Mucosa of descending colon (tissue), 3 donors: ENCODE measurements at places on chromosomes 2 and 18.

DNA sequence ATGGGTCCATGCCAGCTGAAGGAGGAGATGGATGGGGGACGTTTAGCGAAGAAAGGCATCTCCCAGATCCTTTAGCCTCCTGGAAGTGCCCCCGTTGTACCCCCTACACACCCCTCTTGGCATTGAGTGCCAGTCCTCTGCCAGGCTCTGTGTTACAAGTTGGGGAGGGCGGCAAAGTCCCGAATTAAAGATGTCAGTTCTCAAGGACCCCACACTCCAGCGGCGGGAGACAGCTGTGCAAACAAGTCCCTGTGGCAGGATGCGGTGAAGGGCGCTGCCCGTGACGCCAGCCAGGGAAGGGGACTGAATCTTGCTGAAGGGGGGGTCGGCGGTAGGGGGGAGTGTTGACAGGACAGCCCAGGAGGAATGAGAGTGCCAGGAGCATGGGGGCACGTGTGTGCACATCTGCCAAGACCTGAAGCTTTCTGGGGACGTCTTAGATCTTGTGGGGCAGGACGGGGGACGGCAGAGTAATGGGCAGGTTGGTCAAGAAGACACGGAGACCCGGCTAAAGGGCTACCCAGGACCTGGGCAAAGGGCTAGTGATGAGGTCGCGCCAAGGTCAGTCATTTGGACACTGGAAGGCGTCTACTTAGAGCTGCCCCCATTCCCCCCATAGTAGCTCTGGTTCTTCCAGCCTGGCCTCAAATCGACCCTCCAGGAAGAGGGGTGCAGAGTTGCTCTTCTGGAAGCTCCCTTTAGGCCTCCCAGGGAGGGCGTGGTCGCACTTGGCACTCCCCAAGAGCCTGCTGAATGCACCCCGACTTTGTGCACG lies 2.8 kb upstream of the CTDSP1 start:
- peak; percentile 94 for DNase-seq

GRCh38 chr2:1802046-1802445 lies 57.7 kb upstream of the PXDN start:
- no peak for DNase-seq

GRCh38 chr2:118123561-118124232 lies 35.4 kb downstream of the INSIG2 start:
- no peak for DNase-seq

DNA sequence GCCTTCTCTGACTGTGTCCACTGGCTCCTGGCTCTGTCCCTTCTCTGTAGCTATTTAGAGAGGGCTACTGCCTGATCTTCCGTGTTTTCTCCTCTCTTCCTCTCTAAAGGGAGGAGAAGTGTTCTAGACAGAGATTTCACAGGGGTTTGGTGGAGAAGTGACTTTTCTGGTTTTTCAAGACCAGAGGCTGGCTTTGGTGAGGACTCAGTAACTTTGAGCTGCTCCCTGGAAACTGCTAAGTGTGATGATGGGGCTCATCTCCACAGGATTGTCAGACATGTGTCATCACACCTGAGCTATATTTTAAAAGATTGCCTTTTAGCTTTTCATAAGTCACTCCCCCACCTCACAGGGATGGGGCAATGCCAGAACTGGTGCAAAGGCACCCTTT lies 6.2 kb downstream of the MAL start:
- DNase-seq: no peak

DNA sequence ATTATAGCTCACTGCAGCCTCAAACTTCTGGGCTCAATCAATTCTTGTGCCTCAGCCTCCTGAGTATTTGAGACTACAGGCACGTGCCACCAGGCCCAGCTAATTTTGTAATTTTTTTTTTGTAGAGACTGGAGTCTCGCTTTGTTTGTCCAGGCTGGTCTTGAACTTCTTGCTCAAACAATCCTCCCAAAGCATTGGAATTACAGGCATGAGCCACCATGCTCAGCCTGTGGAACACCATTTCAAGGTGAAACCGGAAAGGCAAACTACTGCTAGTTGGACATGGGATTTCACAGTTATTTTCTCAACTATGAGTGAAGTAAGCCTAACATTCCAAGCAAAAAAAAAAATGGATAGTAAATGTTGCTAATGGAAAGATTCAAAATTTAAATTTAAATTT lies 20.9 kb upstream of the TGIF1 start:
- DNase-seq: no peak

DNA sequence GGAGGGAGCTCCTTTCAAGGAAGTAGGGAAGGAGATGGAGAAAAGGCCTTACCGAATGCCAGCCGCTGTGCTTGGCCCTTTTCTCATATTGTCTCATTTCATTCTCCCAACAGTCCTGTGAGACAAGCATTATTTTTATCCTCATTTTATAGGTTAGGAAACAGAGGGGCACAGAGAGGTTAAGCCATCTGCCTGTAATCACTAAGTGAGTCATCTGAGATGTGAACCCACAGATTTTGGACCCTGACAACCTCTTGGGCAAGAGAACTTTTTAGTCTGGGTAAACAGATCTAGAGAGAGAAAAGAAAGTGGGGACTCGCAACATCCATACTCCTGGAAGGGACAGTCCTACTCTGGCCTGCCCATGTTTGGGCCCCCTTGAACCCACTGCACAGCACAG lies 91.7 kb upstream of the LCLAT1 start:
- DNase-seq: no peak

DNA sequence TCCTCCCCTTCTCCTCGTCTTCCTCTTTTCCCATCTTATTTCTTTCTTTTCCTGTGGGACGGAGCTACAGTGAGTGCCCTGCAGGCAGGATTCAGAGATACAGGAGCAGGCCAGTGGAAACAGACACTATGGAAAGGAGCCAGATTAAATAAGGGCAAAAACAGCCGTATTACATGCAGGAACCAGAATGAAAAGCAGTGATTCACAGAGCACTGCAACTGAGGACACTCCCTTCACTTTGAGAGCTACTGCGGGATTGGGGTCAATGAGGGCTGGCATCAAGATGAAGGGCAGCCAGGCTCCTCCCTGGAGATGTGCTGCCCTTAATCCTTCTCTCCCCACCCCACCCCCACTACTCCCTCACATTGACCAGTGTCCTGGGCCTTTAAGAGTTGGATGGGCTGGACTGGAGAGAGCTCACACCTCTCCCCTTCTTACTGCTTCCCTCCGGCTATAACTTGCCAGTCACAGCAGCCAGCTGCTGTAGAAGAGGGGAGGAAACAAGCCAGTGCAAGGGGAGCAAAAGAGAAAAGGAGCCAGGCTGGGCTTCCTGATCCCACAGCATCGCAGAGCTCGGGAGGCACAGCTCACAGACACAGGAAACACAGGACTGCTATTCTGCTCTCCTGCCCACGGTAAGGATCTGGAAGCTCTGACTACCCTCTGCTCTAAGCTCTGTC lies at the start of gene PLCD4:
TSS of gene PLCD4 (plus strand) at position 464 of the 680 bp plus-strand sequence. CDS start 7,841 bp downstream, outside the sequence.
- no peak for DNase-seq

GRCh38 chr2:45583977-45584376 lies 27.1 kb downstream of the SRBD1 start:
- DNase-seq: no peak

DNA sequence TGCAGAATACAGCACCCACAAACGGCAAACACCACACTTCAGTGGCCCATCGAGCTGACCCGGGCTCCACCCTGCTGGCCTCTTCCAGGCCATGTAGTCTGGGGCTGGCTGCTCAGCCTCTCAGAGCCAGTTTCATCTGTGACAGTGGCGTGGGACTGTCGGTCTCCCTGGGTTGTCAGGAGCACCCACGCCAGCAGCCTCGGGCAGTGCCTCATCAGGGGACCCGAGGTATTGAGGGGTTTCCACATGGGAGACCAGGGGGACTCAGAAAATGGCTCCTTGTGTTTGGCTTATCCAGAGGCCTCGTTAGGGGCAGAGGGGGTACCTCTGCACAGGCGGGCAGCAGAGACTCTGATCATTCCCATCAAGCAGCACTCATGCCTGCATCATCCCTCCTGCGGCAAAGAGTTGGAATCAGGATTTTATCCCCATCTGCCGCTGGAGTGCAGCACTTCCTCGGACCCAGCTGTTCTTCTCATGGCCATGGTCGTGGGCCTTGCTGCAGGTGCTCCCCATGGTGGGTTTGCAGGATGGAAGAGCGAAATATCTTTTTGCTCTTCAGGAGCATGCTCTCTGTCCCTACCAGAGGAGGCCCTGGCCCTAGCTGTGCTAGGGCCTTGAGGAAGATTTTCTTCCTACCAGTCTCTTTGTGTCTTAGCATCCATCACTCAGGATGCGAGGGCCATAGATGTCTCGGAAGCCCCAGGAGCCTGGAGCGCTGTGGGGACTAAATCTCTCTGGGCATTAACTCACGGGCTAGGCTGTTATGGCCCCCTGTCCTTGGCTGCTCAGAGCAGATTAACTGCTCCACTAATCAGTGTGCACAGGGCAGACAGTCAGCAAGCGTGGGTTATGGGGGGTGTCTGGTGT lies 100.8 kb downstream of the CLIP4 start:
- no peak for DNase-seq

- DNase-seq: peak; percentile 65
Observed at GRCh38 chr18:62329691-62330454, 4.8 kb downstream of the TNFRSF11A start.

- peak; percentile 68 for DNase-seq
Observed at GRCh38 chr2:231181860-231182512, 16.4 kb upstream of the ARMC9 start.

GRCh38 chr2:187549193-187549592 lies 5.0 kb downstream of the TFPI start:
- DNase-seq: no peak
